Suppressor macrophage treated with lipopolysaccharide for 1 hour (primary cell): ENCODE measurements at places on chromosomes 6 and 20.

DNA sequence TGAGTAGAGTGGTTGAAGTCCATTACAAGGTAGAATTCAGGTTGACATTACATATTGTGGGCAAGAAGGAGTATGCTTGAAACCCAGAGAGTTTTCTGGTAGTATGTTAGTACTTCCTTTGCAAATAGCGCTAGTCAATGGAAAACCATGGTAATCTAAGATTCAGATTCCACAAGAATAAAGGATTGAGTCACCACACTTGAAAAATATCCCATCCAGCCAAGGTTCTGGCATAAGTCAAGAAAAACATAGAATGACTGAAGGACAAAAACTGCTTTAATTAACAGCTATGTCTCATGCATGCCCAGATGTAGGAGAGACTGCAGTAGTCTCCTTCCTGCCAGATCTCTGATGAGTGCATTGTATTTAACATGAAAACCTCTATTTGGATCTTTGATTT, 469.8 kb downstream of the BMP2 start:
- DNase-seq = no peak

GRCh38 chr20:58449681-58450221, 60.7 kb downstream of the VAPB start:
- no peak for DNase-seq

GRCh38 chr6:129009851-129010250, 126.9 kb downstream of the LAMA2 start:
- no peak for DNase-seq

GRCh38 chr6:80440496-80441115, 334.1 kb downstream of the BCKDHB start:
- no peak for DNase-seq

DNA sequence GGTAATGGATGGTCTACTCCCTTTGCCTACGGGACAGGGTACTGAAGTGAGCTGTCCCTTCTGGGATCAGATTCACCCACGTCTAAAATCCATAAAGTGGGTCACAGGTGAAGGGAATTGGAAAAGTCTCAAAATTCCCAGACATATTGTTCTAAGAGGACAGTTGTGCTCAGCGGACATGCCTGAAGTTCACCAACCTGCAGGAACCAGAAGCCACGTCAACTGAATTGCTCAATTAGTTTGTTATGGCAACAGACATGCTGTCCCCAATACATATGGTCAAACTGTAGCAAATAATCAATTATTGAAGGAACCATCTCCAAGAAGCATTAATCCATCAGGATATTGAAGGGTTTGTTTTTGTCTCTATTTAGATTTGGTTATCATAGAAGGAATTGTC, 190.2 kb downstream of the FRK start:
- no peak for DNase-seq

GRCh38 chr6:85124472-85125354, 325.2 kb upstream of the NT5E start:
- no peak for DNase-seq

GRCh38 chr6:157981395-157982101, at the start of gene SYNJ2:
SYNJ2 (plus strand) TSS chr6:157981863; CDS start chr6:157981962, 99 bp downstream.
- peak; percentile 87 for DNase-seq

GRCh38 chr6:112235956-112236355, 18.4 kb downstream of the LAMA4 start:
- peak; percentile 94 for DNase-seq

GRCh38 chr6:47413752-47414422, 63.7 kb upstream of the CD2AP start:
- DNase-seq = peak; percentile 81

DNA sequence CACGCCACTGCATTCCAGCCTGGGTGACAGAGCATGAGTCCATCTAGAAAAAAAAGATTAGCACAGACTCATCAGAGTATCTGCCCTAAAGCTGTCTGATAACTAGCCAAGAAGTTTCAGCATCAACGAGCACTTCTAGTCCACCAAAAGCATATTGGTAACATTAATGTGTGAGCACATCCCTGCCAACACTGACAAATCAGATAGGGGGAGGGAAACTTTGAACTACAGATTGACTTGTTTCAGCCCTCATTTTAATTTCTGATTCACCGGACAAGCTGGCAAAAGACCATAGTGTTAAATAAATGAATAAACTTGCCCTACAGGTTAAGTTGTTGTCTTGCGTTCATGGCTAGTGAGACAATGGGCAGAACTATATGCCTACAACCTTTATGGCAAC, 7.7 kb upstream of the SEC63 start:
- DNase-seq = no peak

DNA sequence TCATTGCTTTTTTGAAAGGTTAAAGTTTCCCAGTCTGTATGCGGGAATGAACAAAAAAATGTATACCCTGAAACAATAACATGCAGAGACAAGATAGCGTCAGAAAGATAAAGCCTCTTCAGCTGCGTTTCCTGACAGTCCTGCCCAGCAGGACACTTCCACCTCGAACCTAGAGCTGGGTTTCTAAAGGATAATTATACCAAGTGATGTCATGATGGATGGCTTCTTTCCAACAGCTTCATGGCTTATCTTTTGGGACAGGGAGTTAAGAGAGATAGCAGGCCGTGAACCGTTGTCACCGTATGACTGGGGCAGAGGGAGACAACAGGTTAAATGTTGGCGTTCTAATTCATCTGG, 267.6 kb upstream of the SGK1 start:
- no peak for DNase-seq

GRCh38 chr6:52049252-52050050, 38.0 kb downstream of the PKHD1 start:
- peak; percentile 47 for DNase-seq

DNA sequence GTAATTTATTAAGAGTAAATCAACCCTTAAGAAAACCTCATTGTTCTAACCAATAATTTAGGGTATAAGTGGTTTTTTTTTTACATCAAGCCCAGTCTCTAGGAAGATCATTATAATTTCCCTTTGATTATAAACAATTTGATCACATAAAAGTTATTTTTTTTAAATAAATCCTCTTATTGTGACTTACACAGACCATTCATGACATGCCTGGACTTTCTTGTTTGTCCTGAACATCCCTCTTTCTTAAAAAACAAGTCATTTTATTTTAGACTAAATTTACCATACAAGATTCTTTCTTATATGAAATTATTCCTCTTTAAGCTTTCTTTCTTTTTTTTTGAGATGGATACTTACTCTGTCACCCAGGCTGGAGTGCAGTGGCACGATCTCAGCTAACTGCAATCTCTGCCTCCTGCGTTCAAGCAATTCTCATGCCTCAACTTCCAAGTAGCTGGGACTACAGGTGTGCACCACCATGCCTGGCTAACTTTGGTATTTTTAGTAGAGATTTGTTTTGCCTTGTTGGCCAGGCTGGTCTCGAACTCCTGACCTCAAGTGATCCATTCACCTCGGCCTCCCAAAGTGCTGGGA, 53.6 kb upstream of the AGPAT4 start:
- no peak for DNase-seq

DNA sequence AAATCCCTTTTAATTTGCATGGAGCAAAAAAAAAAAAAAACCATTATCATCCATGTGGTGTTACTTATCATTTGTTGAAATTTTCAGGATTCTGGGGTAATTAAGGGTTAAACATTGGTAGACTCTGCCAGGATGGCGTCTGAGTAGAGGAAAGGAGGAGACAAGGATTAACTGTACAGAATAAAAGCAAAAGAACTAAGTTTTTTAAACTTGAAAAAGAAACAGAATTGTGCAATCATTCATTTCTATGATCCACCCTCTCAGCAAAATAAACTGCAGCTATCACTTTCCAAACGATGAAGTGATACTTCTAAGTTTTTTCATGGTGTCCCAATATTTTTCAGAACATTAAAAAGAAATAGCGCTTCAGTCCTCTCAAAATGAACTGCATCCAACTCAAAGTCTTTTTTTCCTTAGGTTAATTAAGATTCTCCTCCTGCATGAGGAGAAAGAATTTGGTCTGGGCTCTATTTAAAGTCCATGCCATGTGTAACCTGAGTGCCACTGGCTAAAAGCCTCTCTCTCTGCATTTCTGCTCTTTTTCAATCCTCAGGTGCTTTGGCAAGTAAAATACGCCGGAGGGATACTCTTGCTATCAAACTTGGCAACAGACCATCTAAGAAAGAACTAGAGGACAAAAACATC, 69.5 kb upstream of the LTV1 start:
- DNase-seq = peak; percentile 10

GRCh38 chr6:123640567-123641187, 3.9 kb upstream of the TRDN start:
- no peak for DNase-seq

DNA sequence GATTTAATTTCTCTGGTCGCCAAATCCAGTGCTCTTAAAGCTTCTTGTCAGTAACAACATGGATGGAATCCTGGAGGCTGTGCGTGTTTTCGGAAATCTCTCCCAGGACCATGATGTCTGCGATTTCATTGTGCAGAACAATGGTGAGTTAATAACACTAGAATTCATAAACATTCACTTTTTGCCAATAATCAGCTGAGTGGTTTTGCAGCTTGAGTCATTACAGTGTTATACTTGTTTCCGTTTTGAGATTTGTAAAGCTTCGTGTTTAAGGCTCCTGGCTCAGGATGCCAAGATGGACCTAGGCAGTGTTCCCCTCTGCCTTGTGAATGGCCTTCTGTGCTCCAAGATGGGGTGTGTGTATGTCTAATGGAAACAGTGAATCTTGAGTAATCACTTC, 113.8 kb downstream of the ARMC2 start:
- DNase-seq = no peak

GRCh38 chr6:150053450-150053849, 15.5 kb downstream of the ULBP3 start:
- DNase-seq = no peak

GRCh38 chr20:17014217-17014616, 212.6 kb upstream of the PCSK2 start:
- no peak for DNase-seq

DNA sequence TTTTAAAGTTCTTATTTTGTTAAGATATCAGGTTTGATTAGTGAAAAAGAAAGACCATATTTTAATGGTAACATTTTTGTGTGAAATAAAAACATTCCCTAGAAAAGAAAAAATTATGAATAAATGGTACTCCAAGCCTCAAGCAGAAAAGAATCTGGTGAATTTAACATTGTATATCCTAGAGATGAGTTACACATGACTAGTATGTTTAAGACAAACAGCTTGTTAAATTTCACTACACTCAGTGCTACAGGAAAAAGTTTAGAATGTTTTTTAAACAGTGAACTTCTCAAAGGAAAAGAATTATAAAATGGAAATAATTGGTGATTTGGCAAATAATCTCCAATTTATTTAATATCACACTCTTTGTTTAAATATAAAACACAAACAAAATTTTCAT, 222.7 kb upstream of the MCHR2 start:
- no peak for DNase-seq

DNA sequence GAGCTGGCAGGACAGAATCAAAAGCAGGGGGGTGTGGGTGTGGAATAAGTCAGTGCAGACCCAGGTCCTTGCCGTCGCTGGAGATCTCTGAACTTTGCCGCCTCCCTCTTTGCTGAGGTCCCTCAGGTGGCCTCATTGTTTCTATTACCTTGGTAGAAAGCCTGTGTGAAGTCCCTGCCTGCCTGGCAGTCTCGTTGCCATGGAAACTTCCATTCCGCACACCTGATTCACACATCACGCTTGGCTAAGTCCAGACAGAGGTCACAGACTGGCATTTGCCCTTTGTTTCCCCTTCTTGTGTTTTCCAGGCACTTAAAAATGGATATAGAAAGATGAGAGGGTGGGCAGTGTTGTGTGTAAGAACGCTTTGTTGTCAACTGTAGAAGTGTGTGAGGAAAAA, 260.6 kb downstream of the PRL start:
- DNase-seq = no peak

DNA sequence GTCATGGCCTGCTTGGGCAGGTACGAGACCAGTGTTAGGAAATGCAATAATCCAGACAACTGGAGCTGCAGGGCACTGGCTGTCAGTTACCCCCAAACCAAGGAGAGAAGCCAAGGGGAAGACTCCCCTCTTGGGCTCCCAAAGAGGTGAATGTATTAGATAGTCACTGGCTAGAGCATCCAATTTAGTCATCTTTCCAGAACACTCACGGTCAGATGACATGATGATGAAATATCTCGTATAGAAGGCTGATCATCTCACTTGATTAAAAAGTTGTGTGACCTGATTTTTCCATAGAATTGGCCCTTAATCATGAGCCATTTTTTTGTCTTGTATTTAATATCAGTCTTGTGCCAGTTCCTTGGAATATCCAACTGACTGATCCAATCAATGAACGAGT, 40.7 kb downstream of the SLC22A3 start:
- no peak for DNase-seq

- no peak for DNase-seq
Measured at GRCh38 chr20:20369250-20370093, 1.6 kb downstream of the INSM1 start.

GRCh38 chr6:2806644-2807043, 35.0 kb downstream of the SERPINB1 start:
- no peak for DNase-seq

DNA sequence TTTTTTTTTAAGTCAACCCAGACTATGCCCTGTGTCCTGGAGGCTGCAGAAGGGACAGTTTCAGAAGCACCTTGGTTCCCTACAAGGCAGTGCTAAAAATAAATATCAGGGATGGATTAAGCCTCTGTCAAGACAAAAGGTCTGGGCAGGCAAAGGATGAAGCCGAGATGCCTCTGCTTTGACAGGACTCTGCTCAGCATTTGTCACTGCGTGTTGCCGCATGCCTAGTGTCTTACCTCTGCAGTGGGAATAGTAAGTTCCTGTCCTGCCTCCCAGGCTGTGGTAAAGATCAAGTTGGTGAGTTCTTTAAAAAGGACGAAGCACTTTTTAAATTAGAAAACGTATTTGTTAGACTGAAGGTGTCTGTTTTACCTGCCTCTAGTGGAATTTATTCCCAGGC, 15.1 kb downstream of the AAR2 start:
- DNase-seq = no peak

GRCh38 chr6:138182939-138183789, 21.4 kb downstream of the ARFGEF3 start:
- no peak for DNase-seq

DNA sequence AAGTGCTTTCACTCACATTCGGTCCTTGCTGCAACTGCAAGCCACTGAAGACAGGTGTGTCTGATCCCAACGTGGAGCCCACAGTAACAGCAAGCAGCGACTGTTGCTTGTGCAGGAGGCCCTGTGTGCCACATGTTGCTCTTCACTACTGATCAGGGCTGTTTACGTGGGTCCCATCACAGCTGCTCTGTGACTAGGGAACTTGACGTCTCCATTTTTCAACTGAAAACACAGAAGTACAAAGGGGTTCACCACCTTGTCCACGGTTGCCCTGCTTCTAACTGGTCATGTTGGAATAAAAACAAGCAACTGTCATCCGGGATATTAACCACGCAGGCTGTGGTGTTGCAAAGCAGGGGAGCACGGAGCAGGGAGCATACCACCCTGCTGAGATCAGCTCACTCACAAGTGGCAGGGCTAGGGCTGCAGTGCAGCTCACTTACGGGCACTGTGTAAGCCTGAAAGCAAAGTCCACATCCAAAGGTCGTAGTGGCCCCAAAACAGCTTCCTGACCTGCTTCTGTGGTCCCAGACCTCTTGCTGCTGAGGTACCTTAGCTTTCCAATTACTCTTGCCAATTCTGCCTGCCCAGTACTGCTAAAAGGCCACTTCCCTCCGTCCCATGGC, 105.8 kb upstream of the DUSP22 start:
- no peak for DNase-seq
